Activated naive CD4-positive, alpha-beta T cell treated with anti-CD3 and anti-CD28 coated beads for 36 hours (primary cell): ENCODE measurements at places on chromosomes 1 and 21.

DNA sequence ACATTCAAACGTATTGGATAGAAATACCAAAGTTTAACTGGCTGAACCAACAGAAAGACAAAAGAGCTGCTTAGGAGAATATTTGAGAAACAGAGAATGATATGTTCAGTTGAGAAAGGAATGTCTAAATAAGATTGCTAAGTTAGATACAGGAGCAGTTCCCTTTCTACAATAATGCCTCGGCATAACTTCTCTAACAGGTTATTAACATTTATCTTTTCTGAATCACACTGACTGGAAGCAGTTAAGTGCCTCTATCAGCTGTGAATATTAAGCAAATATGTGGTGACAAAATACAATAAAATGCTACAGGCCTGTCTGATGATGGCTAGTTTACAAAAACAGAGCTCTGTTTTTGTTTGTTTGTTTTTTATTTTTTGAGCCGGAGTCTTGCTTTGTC lies 121.9 kb downstream of the KCNK1 start:
- no peaks in the 10 kb centered on the region for H3K36me3 ChIP-seq
- no peak for DNase-seq
- peaks cover 5% of the 10 kb centered on the region for H3K27me3 ChIP-seq
- H3K27ac ChIP-seq: no peak overlapping the region
- H3K4me1 ChIP-seq: no peaks in the 10 kb centered on the region

DNA sequence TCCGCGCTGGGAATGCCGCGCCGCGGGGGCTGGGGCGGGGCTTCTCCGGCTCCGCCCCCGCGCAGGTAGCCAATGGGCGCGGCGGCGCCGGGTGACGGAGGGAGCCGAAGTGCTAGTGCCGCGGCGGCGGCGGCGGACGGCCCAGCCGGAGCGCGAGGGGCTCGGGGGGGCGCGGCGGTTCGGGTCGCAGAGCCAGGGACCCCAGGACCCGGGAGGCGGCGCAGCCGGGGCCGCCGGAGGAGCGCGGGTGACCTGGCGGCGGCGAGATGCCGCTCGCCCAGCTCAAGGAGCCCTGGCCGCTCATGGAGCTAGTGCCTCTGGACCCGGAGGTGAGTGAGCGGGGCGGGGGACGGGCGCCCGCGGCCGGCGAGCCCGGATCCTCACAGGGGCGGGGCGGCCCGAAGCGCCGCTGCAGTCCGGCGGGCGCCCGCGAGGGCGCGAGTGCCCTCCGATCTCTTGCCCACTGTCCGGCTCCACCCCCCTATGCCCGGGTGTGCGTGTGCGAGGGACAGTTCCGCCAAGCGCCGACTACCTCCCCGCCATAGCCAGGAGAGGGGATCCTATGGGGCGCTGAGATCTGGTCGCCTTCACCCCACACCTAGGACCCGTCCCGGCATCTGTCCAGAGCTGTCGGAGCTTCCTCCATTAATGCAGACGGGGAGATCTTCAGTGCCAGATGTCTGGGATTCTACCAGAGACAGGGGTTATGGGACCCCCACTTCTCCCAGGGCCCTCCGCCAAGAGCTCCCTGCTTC lies at the start of gene RPS6KA1:
Gene RPS6KA1, plus strand, starts transcription at position 107 of the 755 bp plus-strand sequence. Its CDS starts 160 bp downstream, at position 267.
- peak within 1 kb of the TSS; percentile 44 for H3K27ac ChIP-seq
- DNase-seq: peak; percentile 47
- H3K36me3 ChIP-seq: no peaks in the 10 kb centered on the region
- peaks cover 28% of the 10 kb centered on the region for H3K4me1 ChIP-seq

DNA sequence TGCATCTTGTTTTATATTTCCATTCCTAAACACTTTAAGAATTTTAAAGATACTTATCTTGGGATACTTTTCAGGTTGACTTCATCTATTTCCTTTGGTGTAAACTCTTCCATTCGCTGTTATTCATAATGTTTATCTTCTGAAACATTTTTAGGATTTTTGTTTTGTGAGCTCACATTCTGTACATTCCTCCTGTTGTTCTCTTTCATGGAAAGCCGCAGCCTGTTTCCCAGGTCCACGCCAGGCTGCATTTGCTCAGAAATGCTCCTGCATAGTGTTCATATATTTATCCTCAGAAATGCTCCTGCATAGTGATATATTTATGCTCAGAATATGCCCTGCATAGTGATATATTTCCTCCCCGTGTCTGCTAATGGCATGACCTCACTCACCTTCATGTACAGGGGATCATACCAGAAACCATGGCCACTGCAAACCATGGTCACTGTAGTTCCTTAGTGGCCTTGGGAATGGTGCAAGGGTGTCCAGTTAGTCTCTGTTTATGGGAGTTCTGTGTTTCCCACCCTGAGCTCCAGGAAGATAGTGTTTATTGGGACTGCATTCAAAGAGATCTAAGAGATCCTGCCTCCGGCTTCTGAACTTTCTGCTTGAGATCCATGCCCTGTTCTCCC lies 153.9 kb upstream of the GREM2 start:
- no peak overlapping the region for H3K27ac ChIP-seq
- peaks cover 6% of the 10 kb centered on the region for H3K27me3 ChIP-seq
- no peak overlapping the region for H3K4me3 ChIP-seq

GRCh38 chr1:159089184-159089791 lies 12.7 kb upstream of the AIM2 start:
- H3K27me3 ChIP-seq: no peaks in the 10 kb centered on the region
- H3K27ac ChIP-seq: peak overlapping the region; percentile 47
- H3K4me3 ChIP-seq: no peak overlapping the region
- H3K36me3 ChIP-seq: no peaks in the 10 kb centered on the region
- DNase-seq: peak; percentile 44

DNA sequence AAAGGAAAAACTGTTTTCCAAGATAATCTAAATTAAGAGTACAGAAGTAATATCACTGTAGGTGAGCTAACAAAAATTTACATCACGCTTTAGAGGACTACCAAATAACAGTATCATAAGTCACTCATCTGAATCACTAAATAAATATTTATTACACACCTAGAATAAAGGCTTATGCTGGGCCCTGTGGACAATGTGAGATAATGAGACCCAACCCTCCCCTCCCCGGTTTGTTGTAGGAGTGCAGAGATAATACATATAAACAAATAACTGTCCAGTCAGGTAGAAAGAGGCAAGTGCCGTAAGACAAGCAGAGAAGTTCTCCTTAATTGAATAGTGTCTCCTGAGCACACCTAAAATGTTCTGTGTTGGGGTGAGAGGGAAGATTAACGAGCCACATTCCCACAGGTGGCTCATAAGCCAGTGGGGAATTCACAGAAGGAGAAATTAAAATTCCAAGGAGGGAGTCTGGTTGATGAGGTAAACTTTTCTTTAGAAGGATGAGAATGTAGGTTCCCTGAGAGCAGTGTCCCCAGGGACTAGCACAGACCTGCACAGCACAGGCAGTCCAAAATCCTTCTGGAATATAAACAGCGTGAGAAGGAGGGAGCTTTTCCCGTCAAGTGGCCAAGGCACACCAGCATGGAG lies 241.4 kb downstream of the NFIA start:
- H3K4me1 ChIP-seq: peaks cover 27% of the 10 kb centered on the region
- no peak overlapping the region for H3K27ac ChIP-seq
- H3K27me3 ChIP-seq: peaks cover 10% of the 10 kb centered on the region
- no peak overlapping the region for H3K4me3 ChIP-seq
- DNase-seq: no peak

GRCh38 chr1:119276558-119276957 lies 92.0 kb upstream of the HAO2 start:
- no peaks in the 10 kb centered on the region for H3K36me3 ChIP-seq
- DNase-seq: peak; percentile 24
- H3K4me1 ChIP-seq: no peaks in the 10 kb centered on the region
- no peak overlapping the region for H3K4me3 ChIP-seq

- no peak overlapping the region for H3K27ac ChIP-seq
- H3K27me3 ChIP-seq: peaks cover 2% of the 10 kb centered on the region
- no peaks in the 10 kb centered on the region for H3K4me1 ChIP-seq
- no peak overlapping the region for H3K4me3 ChIP-seq
- H3K36me3 ChIP-seq: no peaks in the 10 kb centered on the region
Measured at GRCh38 chr1:57623039-57623790, 199.4 kb upstream of the DAB1 start.

GRCh38 chr1:7993593-7994479 lies 32.3 kb downstream of the ERRFI1 start:
- no peak for DNase-seq
- H3K4me1 ChIP-seq: no peaks in the 10 kb centered on the region
- H3K4me3 ChIP-seq: no peak overlapping the region
- H3K27me3 ChIP-seq: no peaks in the 10 kb centered on the region
- peaks cover 18% of the 10 kb centered on the region for H3K36me3 ChIP-seq

DNA sequence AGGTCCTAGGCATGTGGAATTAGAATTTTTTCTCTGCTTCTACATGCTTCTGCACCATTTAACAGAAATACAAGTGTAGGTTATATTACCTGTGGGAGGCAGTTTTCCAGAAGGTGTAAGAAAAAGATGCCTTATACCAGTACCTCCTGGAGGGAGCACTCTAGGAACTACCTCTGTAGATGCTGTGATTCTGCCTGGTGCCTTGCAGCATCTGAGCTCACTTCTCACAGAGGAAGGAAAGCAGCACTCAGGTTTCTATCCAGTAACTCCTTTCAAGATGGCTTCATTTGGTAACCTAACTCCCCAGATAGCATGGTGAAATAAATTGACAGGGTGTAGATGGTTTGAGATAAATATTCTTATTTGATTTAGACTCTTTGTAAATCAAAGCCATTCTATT lies 50.3 kb downstream of the GIPC2 start:
- no peak overlapping the region for H3K27ac ChIP-seq
- H3K4me3 ChIP-seq: no peak overlapping the region
- H3K4me1 ChIP-seq: no peaks in the 10 kb centered on the region
- peaks cover 6% of the 10 kb centered on the region for H3K27me3 ChIP-seq
- DNase-seq: no peak
- no peaks in the 10 kb centered on the region for H3K36me3 ChIP-seq

- no peak overlapping the region for H3K4me3 ChIP-seq
- H3K4me1 ChIP-seq: no peaks in the 10 kb centered on the region
- DNase-seq: no peak
- H3K27me3 ChIP-seq: peaks cover 5% of the 10 kb centered on the region
Measured at GRCh38 chr1:240104672-240105071, 13.0 kb downstream of the FMN2 start.

DNA sequence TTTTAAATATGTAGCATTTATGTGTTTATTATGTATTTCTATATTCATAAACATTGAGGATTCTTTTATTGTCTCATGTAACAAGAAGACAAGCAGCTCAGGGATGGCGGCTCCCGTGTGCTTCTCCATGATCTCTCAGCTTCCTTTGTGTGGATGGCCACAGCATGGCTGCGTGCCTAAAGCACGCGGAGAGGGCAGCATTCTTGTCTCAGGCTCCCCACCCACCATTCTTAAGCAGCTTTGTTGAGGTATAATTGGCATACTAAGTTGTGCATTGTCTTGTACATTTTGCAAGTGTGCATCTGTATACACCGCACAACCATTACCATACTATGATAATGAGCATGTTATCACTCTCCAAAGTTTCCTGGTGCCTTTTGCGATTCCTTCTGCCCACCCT lies 81.6 kb downstream of the CAMTA1 start:
- DNase-seq: no peak
- H3K4me3 ChIP-seq: no peak overlapping the region
- H3K36me3 ChIP-seq: peaks cover 3% of the 10 kb centered on the region
- H3K4me1 ChIP-seq: peaks cover 21% of the 10 kb centered on the region
- no peak overlapping the region for H3K27ac ChIP-seq
- H3K27me3 ChIP-seq: no peaks in the 10 kb centered on the region

DNA sequence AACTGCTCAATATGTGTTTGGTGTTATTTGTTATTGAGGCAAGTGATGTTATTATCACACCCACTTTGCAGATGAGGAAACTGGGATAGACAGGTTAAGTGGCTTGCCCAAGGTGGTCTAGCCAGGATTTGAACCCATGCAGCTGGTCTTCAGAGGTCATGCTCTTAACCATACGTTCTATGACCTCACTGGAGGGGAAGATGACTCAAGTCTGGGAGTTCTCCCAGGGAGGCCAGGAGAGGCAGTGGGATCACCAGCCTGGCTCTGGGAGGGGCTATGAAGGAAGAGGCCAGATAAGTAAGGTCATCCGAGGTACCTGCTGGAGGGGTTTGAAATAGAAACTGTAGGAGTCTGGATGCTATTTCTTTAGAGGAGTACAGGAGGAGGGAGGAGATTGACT lies 95.3 kb downstream of the NAV1 start:
- no peak overlapping the region for H3K4me3 ChIP-seq
- H3K4me1 ChIP-seq: no peaks in the 10 kb centered on the region
- no peak overlapping the region for H3K27ac ChIP-seq
- no peaks in the 10 kb centered on the region for H3K27me3 ChIP-seq
- H3K36me3 ChIP-seq: no peaks in the 10 kb centered on the region

- no peaks in the 10 kb centered on the region for H3K36me3 ChIP-seq
- H3K27ac ChIP-seq: no peak overlapping the region
- H3K4me1 ChIP-seq: no peaks in the 10 kb centered on the region
- H3K27me3 ChIP-seq: no peaks in the 10 kb centered on the region
- H3K4me3 ChIP-seq: no peak overlapping the region
Measured at GRCh38 chr1:10591010-10591409, 116.3 kb downstream of the PEX14 start.

GRCh38 chr1:198655459-198656121 lies 16.8 kb downstream of the PTPRC start:
- H3K27ac ChIP-seq: peak overlapping the region; percentile 100
- no peak for DNase-seq
- no peaks in the 10 kb centered on the region for H3K27me3 ChIP-seq

GRCh38 chr1:178342745-178343144 lies 154.0 kb downstream of the CLEC20A start:
- peaks cover 3% of the 10 kb centered on the region for H3K27me3 ChIP-seq
- H3K4me3 ChIP-seq: no peak overlapping the region
- no peaks in the 10 kb centered on the region for H3K4me1 ChIP-seq
- no peaks in the 10 kb centered on the region for H3K36me3 ChIP-seq

- H3K27ac ChIP-seq: no peak overlapping the region
- no peaks in the 10 kb centered on the region for H3K36me3 ChIP-seq
- no peak for DNase-seq
- no peak overlapping the region for H3K4me3 ChIP-seq
- H3K4me1 ChIP-seq: no peaks in the 10 kb centered on the region
- H3K27me3 ChIP-seq: no peaks in the 10 kb centered on the region
Measured at GRCh38 chr21:33815143-33815707, 100.4 kb downstream of the ATP5PO start.

GRCh38 chr1:173507847-173508209 lies 30.7 kb downstream of the PRDX6 start:
- H3K27me3 ChIP-seq: no peaks in the 10 kb centered on the region
- no peak for DNase-seq
- H3K27ac ChIP-seq: no peak overlapping the region
- no peaks in the 10 kb centered on the region for H3K4me1 ChIP-seq
- H3K4me3 ChIP-seq: no peak overlapping the region

GRCh38 chr1:101051688-101052638 lies 26.4 kb upstream of the DPH5 start:
- H3K4me1 ChIP-seq: peaks cover 17% of the 10 kb centered on the region
- DNase-seq: peak; percentile 64
- no peaks in the 10 kb centered on the region for H3K27me3 ChIP-seq
- H3K27ac ChIP-seq: peak overlapping the region; percentile 48
